Activated T-cell treated with anti-CD3 and anti-CD28 coated beads for 24 hours (primary cell): ENCODE measurements at places on chromosomes 16 and 17.

DNA sequence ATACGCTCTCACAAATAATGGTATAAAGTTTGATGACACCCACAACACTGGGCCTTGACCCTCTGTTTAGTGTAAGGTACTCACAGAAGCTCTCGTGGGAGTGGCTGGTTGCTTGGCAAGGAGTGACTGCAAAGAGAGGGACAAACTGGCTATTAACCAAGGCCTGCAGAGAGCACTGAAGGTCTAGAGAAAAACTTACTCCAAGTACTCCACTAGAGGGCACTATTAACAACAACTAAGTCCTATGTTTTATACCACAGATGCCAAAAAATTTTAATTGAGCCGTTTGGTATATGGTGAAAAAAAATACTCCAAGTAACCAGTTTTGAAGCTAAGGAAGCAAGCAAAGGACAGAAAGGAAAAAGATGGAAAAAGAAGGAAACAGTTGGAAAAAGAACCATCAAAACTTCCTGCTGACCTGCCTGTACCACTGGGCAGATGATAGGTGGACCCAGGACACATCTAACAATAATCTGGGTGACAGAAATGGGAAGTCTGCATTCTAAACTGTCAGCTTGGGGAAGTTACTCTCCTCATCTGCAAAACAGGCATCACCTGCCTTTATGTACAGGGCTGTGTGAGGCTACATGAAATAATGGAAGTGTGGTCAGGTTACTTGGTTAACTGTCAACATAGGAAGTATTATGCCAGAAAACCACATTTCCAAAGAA, 23.2 kb downstream of the DYNC1LI2 start:
- no peak for DNase-seq

DNA sequence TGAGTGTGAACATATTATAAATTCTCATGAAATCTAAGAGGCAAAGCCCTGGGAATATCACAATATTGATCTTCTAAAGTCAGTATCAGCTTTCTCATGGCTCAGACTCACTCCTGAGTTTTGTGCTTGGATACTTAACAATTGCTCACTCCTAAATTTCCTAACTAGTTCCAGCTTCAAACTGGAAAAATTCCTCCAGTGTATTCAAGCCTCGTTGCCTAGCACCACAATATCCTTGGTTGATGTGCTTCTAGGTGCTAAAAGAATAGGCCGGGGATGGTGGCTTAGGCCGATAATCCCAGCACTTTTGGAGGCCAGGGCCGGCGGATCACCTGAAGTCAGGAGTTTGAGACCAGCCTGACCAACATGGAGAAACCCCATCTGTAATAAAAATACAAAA, 62.5 kb downstream of the XYLT1 start:
- DNase-seq = no peak

- no peak for DNase-seq
Measured at GRCh38 chr17:77427391-77427991, 286.7 kb downstream of the SEC14L1 start.

- DNase-seq = no peak
Measured at GRCh38 chr16:22210285-22210684, 4.2 kb downstream of the EEF2K start.

- no peak for DNase-seq
Measured at GRCh38 chr17:35627417-35627816, 40.3 kb downstream of the AP2B1 start.

DNA sequence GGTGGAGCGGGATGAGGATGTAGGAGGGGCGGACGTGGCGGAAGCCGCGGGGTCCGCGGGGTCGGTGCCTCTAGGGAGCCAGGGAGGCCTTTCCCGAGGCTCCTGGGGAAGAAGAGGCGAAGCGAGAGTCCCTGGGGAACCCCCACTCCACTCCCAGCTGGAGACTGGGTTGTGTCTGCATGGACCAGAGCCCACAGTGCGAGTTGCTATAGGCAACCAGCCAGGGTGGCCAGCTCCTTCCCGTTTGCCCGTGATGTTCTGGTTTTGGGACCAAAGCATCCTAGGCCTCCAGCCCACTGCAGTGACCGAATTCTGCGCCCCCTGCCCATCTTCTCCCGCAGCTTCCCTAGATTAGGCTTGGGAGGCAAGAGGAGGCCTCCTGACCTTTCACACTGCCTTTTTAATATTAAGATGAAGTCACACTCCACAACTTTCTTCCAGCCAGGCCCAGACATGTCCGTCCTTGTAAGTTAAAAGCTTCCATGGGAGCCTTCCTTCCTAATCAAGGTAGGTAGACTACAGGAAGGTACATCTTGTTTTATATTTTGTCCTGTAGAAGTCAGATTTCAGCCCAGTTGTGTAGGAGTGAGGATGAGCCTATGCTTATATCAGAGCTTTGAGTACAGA, 469 bp downstream of the AMZ2 start:
- no peak for DNase-seq
